ENCODE measurements at places on chromosomes 12 and 14.

DNA sequence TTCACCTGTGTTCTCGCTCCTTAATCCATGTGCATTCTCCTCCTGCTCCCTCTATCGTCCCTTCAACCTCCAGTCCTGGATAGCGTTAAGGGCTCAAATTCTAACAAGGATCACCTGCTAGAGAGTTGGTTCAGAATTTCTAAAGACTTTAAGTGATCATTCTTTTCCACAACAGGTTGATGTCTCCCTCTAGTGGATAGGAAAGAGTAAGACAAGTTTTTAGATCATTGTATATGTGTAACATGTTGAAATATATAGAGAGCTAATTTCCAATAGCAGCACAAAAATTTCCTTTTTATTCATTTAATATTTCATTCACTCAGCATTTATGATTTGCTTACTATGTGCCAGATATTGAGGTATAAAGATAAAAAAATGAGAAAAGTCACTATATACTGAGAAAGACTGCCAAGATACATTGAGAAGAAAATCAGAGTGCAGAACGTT lies 9.3 kb upstream of the ESR2 start:
- peak; percentile 92 for DNase-seq

DNA sequence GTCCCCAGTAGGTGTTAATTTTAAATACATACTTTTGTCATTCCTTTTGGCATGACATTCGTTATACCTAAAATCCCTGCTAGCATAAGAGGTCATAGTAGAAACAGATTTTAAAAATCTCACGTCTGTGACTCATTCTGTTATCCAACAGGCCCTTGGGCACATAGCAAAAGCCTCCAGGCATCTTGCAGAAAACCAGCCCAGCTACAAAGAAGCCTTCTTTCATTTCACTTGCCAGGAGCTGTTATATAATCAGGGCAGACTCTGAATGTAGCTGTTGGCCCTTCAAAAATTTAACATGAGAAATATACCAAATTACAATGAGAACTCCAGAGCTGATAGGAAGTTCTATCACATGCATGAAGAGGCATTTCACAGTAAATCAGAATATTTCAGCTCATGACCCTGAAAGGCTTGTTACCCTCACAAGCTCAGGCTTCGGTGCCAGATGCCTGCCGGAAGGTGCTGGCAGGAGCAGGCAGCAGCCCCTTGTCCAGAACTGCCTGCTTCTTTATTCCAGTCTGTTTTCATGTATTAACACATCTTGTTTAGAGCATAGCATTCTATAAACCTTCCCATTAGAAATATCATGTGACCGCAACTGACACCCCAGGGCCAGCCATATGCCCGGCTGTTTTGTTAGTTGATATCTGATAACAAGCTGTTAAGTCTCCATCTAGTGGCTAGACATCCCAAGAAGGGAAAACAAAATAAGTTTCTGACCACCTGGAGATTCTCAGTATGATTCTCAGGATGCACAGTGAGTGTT lies 17.8 kb downstream of the E2F7 start:
- no peak for DNase-seq

GRCh38 chr12:78157199-78157598 lies 326.5 kb downstream of the NAV3 start:
- DNase-seq: no peak

GRCh38 chr12:110343114-110343513 lies 60.4 kb downstream of the ANAPC7 start:
- no peak for DNase-seq

GRCh38 chr12:39402922-39403321 lies 40.0 kb downstream of the KIF21A start:
- no peak for DNase-seq

DNA sequence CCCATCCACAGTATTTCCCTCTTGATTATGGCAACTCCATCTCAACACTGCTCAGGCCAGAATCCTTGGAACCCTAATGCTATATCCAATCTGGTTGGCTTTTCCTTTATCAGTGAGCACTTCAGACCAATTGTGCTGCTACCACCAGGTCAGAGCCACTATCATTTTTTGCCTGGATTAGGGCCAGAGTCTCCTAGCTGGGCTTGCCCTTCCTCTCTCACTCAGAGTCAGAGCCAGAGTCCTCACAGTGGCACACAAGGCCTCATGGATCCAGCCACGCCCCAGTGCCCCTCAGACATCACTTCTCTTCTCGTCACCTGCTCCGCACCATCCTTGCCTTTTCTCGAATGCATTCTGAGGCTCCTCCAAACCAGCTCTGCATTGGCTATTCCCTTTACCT lies 211.1 kb downstream of the ANO6 start:
- no peak for DNase-seq

- DNase-seq: no peak
These were observed 39.7 kb downstream of the KRT80 start for GRCh38 chr12:52151837-52152783.

DNA sequence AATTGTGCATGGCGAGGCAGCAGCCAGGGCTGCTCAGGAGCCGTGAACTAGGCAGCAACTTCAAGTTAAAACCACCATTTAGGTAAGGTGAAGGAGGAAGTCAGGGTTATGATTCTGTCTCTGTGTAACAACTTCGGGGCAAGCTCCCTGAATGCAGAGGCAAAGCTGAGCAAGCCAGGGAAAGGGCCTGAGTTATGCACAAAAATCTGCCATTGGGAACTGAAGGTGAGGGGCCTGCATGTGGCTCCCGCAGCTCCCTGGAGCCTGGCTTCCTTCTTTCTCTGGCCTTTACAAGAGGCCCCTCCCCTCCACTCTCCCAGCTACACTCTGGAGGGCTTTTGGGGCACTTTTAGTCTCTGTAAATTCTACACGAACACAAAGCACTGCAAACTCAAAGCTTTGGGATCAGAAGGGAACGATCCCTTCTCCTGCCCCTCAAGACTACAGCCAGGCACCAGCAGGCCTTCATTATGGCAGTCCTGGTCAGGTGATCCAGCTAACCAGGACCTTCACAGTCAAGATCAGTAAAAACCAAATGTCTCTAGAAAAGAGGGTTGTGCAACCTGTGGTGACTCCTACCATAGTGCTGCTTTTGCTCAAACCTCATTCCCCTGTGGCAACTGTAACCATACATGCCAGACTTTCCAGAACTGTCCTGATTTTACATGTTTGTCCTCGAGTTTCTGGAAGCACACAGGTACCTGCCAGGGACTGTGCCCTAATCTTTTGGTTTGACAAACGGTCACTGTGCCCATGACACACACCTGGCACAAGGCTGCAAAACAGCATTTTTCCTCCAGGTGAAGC lies 67.2 kb upstream of the PTGR2 start:
- DNase-seq: peak; percentile 70

GRCh38 chr14:53529519-53529918 lies 376.4 kb upstream of the DDHD1 start:
- DNase-seq: no peak

GRCh38 chr14:82412545-82412944 lies 878.9 kb upstream of the SEL1L start:
- DNase-seq: no peak

- peak; percentile 28 for DNase-seq
These were observed 32.8 kb downstream of the MIA2 start for GRCh38 chr14:39266525-39266870.

GRCh38 chr14:62946221-62946620 lies 99.0 kb downstream of the KCNH5 start:
- no peak for DNase-seq

GRCh38 chr12:92551853-92552397 lies 150.9 kb upstream of the PLEKHG7 start:
- no peak for DNase-seq

DNA sequence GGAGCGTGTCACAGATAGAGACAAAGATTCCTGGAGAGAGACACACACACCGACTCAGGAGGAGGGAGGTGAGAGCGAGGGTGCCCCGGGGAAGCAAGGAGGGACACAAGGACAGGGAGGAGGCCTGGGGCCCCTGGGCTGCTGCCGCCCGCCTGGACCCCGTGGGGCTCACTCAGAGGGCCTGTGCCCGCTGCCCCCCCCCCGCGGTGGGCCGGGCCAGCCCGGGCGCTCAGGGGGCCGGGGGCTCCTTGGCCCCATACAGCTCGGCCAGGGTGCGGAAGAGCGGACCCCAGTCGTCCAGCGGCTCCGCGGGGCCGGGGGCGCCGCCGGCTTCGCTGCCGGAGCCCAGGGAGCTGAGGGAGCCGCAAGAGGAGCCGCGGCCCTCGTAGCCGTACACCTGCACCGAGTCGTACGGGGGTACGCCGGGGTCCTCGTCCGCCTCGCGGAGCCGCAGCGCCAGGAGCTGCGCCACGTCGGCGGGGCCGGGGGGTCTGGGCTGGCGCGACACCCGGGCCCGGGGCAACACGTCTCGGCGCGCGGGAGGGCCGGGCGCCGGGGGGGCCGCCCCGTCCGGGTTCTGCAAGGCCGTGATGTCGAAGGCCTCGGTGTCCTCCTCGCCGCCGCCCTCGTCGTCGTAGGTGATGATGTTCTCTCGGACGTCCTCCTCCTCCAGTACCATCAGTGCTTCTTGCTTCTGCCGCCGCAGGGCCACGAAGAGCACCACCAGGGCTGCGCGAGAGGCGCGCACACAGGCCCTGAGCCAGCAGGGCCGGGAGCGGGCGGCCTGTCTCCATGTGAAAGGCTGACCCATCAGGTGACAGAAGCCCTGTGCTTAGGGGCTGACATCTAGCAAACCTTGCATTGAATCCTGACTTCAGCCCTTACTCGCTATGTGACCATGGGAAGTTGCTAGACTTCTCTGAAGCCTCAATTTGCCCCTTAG lies 6.0 kb downstream of the PSMB11 start:
- no peak for DNase-seq

DNA sequence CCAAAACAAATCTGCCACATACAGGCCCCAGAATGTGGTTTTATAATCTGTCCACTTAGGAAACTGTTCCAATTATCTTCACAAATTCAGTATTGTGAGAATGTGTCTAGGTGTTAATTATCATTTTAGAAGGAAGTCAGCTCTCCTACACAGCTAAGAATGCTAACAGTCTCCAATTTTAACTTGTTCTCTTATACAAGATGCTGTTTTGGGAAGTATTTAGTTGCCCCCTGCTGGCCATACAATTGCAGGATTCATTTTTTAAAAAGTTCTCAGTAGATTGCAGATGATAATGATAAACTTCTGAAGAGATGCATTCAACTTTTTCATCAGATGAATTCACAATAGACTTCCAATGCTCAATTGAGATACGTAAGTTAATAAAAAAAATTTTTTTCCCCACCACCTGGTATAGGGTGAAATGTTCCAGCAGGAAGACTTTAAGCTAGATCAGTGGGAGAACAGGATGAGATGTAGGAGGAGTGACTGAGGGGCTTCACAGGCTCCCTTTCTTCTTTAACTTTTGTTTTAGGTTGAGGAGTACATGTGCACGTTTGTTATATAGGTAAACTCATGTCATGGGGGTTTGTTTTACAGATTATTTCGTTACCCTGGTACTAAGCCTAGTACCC lies 27.3 kb upstream of the OSBPL8 start:
- peak; percentile 5 for DNase-seq

DNA sequence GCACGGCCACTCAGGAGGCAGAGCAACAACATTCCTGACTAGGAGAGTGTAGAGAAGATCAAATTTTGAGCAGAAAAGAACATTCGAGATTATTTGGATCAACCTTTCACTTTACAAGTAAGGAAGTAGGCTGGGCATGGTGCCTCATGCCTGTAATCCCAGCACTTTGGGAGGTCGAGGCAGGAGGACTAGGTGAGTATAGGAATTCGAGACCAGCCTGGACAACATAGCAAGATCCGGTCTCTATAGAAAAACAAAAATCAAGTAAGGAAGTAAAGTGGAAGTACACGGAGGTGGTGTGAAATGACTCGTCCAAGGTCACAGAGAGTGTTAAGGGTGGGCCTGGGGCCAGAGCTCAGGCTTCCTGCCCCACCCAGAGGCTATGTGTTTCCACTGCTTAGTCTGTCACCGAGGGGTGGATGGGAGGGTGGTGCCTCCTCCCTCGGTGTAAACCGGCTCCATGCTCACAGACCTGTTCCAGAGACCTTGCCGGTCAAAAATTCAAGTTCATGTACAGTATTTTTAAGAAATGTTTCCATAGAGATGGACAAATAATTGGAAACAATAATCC lies 51.9 kb downstream of the MAP1LC3B2 start:
- no peak for DNase-seq

DNA sequence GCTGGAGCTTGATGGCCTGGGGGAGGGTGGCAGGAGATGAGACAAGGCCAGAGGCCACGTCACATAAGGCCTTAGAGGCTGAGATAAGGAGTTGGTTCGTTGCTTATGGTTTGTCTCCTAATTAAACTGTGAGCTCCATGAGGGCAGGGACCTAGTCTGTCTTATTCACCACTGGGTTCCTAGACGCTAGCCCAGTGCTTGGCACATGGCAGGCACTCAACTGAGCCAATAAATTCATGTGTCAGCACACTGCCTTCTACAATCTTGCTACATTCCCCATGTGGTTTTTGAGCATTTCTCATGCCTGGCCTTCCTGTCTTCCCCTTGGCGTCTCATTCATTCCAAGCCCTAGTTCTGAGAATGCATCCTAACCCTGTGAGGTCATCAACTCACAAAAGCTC lies 92.5 kb upstream of the MED13L start:
- no peak for DNase-seq

- DNase-seq: peak; percentile 18
These were observed 56.5 kb upstream of the KCNH3 start for GRCh38 chr12:49482095-49483051.

GRCh38 chr12:115383668-115384067 lies 699.7 kb upstream of the TBX3 start:
- peak; percentile 98 for DNase-seq

DNA sequence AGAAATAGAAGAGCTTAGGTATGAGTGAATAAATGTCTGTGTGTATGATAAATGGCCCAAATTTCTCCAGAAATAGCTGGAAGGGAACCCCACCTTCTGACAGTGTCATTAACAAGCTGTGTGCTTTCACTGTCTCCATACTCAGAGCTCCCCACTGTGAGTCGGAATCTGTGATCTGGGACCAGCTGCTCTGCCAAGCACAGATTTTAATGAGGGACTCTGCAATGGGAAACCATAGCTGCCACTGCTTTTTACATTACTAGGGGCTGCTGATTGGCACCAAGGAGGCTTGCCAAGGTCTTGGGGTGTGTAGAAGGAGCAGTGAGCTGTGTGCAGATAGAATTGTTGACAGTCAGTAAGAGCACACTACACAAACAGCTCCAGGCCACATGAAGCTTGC lies 244.2 kb upstream of the CCDC196 start:
- no peak for DNase-seq

GRCh38 chr12:83739607-83740006 lies 1052.9 kb downstream of the TMTC2 start:
- no peak for DNase-seq

DNA sequence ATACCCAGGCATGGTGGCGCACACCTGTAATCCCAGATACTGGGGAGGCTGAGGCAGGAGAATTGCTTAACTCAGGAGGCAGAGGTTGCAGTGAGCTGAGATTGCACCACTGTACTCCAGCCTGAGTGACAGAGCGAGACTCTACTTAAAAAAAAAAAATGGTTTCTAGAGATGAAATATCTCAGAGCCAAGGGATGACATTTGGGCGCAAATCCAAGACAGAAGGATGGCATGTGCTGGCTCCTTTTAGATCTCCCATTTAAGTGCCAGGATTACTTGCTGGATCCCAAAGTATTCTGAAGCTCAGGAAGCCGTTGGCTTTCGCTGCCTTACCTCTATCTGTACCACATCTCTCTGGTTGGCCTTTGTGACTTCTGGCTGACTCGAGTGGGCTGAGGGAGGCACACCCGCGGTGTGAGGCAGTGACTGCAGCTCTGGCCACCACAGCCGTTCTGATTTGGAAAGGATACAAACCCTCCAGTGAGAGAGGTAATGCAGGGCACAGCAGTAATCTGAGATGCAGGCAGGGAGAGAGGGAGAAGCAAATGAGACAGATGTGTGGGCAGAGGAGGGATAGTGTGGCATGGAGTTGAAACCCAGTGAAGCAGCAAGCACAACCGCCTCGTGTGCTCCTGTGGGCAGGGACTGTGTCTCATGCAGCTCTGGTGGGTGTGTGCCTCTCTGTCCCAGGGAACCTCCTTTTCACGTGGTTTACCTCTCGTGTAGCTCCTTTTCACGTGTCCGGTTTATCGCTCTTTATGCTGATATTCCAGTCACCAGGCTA lies 4.9 kb downstream of the B4GALNT3 start:
- peak; percentile 78 for DNase-seq
